A549 treated with DMSO at 1 μM for 4 hours (cell line): ENCODE measurements at places on chromosomes 5 and 9. TPM values are rescaled to one million over a fixed set of nuclear protein-coding genes. Genes with fewer than 3 reads are reported as not detected.

GALNT12 gene
- 3.3 to 5.5 TPM (median 4.4 TPM) in 5 replicates for total RNA-seq

FAM151B gene
- total RNA-seq, result 1.3 to 2.2 TPM (median 1.9 TPM) in 5 replicates

TAF11L13 gene
- not detected in 5 replicates for total RNA-seq

TRIO gene
- 102 to 115 TPM (median 105 TPM) in 5 replicates for total RNA-seq

EQTN gene
- total RNA-seq, result not detected in 5 replicates

LCN15 gene
- total RNA-seq, result not detected in 5 replicates

SPAG8 gene
- total RNA-seq, result 0.24 to 0.70 TPM (median 0.46 TPM) in 4 of 5 replicates, not detected in the other

LCP2 gene
- not detected in 5 replicates for total RNA-seq

BTNL3 gene
- not detected in 5 replicates for total RNA-seq

SPATA31A3 gene
- not detected in 5 replicates for total RNA-seq

DNAJC21 gene
- 27.3 to 31.7 TPM (median 29.7 TPM) in 5 replicates for total RNA-seq

LECT2 gene
- not detected in 5 replicates for total RNA-seq

FOXD4L4 gene
- total RNA-seq, result 0.07 to 0.10 TPM (median 0.08 TPM) in 3 of 5 replicates, not detected in the others
